ENCODE measurements at places on chromosomes 4 and X. TPM values are rescaled to one million over a fixed set of nuclear protein-coding genes. Genes with fewer than 3 reads are reported as not detected.

The XAGE1A gene
- not detected for total RNA-seq

The PRRG3 gene
- total RNA-seq: not detected

DNA sequence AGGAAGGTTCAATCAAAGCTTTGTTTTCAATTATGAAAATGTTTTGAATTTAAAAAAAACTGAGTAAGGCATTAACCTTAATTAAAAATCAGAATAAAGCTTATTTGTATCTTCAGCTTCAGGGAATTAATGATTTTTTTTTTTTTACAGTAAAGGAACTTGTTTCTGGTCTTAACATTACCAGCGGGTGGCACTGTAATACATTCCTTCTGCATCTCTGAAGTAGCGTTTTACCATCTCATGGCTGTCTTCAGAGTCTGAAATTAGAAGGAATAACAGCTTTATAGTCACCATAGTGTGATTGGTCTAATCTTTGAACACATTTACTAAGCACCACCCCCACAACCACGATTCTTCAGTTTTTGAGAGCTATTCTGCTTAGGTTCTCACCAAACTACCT is 102.6 kb downstream of the IL1RAPL2 start:
- DNase-seq: no peak

- DNase-seq: no peak
These were observed 103.3 kb upstream of the PCDH18 start for GRCh38 chr4:137635601-137636000.

Measured in foreskin keratinocyte (primary cell).